Occipital lobe (tissue), 3 donors: ENCODE measurements at places on chromosomes 5 and 9.
A peak's percentile ranks its signal among the peaks of the same experiment; 100 is the strongest.

DNA sequence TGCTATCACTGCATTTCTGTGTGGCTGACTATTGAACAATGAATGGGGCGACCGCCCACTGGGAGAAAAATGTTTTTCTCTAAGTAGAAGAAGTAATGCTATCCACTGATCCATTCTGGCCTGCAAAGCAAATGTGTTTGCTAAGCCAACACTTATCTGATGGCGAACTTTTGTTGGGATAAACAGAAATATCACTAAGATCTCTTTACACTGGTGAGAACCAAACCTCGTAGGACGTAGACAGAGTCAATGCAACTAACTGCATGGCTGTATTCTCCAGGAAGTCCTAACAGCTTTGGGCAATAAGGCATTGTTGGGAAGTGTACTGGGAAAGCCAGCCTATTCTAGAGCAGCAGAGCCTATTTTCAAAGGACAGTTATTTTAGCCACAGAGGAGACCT is 77.7 kb downstream of the ANKH start:
- DNase-seq, result no peak

DNA sequence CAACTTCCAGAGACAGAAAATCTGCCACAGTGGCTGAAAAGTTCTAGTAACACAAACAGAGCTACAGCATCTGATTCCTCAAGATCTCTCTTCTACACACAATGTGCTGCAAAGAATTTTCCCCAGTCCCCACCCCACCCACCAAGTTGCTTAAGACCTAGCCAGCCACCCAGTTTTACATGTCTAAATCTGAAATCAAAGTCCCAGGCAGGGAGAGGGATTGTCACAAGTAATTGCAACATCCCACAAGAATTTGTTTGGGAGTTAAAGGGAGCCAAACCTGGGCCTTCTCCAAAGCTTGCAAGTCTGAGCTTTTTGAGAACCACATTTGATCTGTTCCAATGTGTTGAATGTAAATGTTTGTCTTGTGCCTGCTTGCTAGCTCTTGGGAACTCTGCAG is 15.5 kb downstream of the IGIP start:
- no peak for DNase-seq

GRCh38 chr9:68775003-68775730 is 70.1 kb downstream of the PIP5K1B start:
- no peak for DNase-seq

GRCh38 chr5:172525996-172526360 is 71.7 kb upstream of the SH3PXD2B start:
- no peak for DNase-seq

GRCh38 chr9:135009794-135010585 is 77.5 kb upstream of the OLFM1 start:
- no peak for DNase-seq

- DNase-seq, result no peak
These were observed 75.5 kb downstream of the UNC13B start for GRCh38 chr9:35237311-35237710.

DNA sequence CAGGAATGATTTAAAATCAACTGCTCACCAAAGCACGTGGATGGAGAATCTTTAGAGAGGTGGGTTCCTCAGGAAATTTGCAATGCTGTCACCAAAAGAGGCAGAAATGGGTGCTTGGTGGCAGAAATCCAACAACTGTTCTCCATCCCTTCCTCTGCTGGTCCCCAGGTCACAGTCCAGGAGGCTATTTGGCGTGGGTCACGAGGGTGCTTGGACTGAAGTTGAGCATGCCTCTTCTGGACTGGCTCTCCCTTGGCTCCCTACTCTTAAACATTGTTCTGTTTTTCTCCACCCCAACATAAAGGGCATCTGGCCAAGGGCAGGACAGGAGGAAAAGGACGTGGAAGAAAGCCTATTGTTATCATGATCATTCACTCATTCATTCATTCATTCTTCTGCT is 58.9 kb downstream of the WWC1 start:
- no peak for DNase-seq

- no peak for DNase-seq
These were observed 89.6 kb downstream of the ASTN2 start for GRCh38 chr9:117325110-117325731.

- no peak for DNase-seq
These were observed 5.5 kb upstream of the ZNF354B start for GRCh38 chr5:178854284-178854683.

DNA sequence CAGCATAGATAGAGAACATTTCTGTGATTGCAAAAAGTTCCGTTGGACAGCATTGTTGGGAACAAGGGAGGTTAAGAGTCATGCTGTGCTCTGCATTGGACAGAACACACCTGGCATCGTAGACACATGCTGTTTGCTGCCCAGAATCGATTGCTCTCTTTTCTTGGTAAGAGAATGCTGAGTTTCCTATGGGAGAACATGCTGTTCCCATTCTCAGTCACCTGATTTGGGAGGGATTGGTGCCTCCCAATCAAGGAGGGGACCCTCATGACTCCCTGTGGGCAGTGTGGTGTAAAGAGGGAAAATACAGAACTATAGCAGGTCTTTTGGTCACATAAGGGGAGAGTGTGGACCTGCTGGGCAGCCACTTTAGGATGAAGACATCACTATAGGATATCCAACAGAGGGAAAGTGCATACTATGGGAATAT is 555.4 kb upstream of the CLINT1 start:
- DNase-seq, result no peak

- DNase-seq, result no peak
These were observed 183.0 kb upstream of the CDH9 start for GRCh38 chr5:27221410-27221809.

GRCh38 chr9:99003308-99003707 is 59.6 kb downstream of the COL15A1 start:
- no peak for DNase-seq

GRCh38 chr5:140114341-140115185 is 654 bp downstream of the PURA start:
- peak; percentile 53 for DNase-seq

DNA sequence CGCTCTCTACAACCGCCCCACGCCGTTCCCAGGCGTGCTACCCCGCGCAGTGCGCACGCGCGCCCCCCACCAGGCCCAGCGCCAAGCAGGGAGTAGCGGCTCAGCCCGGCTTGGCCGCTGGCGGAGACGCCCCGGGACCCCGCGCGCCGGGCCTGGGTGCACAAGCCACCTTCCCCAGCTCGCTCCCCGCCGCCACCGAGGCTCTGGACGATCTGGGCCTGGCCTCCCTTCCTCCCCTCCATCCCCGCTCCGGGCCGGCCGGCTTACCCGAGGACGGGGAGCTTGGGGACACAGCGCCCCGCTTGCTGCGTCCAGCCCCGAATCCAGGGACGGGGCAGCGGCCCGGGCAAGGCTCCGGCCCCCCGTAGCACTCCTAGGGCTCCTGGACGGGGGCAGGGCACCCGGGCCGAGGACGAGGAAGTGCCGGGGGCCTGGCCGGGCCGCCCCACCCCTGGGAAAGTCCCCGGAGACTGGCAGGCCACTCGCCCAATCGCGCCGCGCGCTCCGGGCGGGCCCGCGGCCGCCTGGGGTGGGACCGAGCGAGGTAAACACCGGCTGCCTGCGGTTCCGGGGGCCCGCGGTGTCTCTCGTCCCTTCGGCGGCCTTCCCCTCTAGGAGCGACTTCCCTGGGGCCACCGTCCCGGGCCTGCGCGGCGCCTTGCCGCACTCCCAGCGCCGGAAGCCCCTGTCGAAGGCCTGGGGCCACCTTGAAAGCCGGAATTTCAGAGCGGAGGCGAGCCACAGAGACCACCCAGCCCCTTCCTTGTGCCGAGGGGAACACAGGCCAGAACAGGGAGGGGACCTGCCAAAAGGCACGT is at the start of gene TNIP1:
Gene TNIP1, minus strand, starts transcription at position 422 of the 818 bp plus-strand sequence. CDS start 15,939 bp downstream, outside the sequence.
- DNase-seq, result peak; percentile 86

GRCh38 chr9:2478421-2478820 is 143.2 kb upstream of the VLDLR start:
- no peak for DNase-seq

DNA sequence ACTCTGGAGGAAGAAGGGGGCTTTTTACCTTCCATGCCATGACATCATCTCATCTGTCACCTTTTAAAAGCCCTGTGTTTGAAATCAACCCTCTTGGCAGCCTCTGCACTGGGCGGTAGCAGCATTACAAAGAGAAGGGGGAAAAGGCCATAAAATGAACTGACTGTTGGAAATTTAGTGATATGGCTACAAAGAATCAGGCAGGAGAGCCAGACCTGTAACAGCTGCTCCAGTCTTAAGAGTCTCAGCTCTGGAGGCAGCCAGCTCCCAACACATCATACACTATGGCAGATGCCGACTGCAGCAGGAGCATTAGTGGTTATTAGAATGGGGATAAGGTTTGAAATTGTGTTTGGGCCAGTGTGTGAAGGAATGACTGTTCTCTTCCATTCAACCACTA is 257.5 kb downstream of the DMAC1 start:
- no peak for DNase-seq

GRCh38 chr5:122933956-122934355 is 88.5 kb downstream of the SNX24 start:
- DNase-seq, result no peak

DNA sequence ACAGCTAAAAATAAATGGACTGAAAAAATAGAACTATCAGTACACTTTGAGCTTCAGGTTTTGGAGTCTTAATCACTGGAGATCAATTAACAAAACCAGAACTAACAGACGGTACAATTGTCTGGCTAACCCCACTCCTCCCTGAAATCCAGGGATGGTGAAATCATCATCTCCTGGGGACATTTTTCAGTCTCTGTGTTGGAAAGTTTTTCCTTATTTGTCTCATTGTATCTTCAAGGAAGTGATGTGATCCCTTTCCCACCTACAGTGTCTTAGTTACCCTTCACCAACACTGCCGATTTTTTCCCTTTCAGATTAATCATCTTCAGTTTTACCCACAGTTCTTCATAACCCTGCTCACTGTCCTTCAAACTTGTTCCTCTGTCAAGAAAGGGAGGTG is 81.9 kb downstream of the MAP1B start:
- no peak for DNase-seq
